ENCODE measurements at places on chromosomes 3 and 15.

DNA sequence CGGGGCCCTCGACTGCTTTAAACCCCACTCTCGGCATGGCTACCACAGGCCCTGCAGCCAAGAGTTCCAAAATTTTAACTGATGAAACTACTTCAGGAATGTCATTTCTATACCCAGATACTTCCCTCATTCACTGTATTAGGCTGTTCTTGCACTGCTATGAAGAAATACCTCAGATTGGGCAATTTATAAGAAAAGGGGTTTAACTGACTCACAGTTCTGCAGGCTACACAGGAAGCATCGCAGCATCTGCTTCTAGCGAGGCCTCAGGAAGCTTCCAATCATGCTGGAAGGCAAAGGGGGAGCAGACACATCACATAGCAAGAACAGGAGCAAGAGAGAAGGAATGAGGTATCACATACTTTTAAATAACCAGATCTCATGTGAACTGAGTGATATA is 21.6 kb upstream of the ALCAM start:
- no peak for DNase-seq

GRCh38 chr3:10845001-10845761 is 29.2 kb downstream of the SLC6A11 start:
- no peak for DNase-seq

- DNase-seq = no peak
These were observed 982.9 kb downstream of the TUSC7 start for GRCh38 chr3:117692416-117692995.

GRCh38 chr3:159501029-159501428 is 487.6 kb upstream of the IL12A start:
- no peak for DNase-seq

DNA sequence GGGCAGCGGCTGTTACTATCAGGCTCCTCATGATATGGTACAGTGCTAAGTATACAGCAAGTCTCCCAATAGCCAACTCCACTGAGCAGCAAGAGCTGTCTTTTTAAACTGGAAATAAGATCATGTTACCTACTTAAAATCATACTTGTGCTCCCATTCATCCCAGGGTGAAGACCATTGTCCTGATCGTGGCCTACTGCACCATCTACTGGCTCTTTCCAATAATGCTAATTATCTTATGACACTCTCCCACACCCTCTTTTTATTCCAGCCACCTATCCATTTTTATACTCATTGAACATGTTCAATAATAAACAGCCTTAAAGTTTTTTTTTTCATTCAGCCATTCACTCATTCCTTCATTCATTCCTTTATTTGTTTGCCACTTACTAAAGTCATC is 117.7 kb downstream of the GBE1 start:
- no peak for DNase-seq

DNA sequence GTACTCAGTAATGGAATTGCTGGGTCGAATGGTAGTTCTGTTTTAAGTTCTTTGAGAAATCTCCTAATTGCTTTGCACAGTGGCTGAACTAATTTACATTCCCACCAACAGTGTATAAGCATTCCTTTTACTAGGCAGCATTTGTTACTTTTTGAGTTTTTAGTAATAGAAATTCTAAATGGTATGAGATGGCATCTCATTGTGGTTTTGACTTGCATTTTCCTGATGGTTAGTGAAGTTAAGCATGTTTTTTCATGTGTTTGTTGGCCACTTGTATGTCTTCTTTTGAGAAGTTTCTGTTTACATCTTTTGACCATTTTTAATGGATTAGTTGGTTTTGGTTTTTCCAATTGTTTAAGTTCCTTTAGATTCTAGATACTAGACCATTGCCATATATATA is 28.4 kb downstream of the TP63 start:
- DNase-seq = no peak
